ENCODE measurements at places on chromosomes 13 and 19.

DNA sequence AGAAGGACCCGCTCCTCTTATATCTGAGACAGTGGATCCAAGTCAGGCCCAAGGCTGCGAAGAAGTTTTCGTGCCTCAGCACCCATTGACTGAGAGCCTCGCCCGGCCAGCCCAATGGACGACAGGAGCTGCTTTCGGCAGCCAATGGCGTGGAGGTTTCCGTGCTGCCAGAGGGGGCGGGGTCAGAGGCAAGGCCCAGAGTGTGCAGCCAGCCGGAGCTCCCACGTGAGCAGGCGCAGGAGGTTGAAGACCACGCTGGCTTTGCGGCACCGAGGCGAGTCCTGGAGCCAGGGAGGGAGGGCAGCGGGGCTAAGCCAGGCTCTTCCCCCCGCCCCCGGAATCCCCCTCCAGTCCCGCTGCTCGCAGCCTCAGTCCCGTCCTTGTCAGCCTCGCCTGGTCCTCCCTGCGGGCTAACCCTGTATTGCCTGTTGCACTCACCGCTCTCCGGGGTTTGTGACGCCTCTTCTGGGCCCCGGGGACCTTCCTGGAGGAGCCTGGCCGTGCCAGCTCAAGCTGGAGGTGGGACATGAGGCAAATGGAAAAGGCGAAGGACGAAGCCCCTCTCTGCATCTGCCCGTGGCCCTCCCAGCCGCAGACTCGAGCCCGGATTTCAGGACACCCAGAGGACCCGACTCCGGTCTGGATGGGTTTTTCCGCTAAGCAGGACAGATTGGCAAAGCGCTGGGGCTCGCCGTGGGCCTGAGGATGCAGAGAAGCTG, 1.5 kb downstream of the IFNL4 start:
- DNase-seq = no peak

- peak; percentile 18 for DNase-seq
These were observed 47.8 kb downstream of the UBL3 start for GRCh38 chr13:29802621-29803020.

DNA sequence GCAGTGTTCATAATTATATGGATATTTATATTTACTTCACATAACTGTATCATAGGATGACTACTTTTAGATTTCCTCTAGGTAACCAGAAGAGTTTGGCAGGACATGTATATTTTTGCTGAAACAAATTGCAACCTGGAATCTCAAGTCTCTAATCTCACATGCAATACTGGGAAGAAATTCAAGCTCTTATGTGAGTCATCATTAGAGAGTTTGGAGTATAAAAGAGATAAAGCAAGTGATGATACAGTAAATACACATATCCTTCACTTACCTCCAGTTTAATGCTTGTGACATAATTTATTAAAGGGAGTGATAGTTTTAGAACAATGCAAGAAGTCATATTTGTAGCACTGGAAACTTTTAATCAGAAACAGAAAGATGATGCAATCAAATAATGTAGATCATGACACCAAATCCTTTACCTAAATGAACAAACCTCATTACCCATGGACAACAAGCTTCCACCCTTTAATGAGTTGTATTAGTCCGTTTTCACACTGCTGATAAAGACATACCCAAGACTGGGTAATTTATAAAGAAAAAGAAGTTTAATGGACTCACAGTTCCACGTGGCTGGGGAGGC, 15.8 kb upstream of the OR7A17 start:
- peak; percentile 0 for DNase-seq

GRCh38 chr19:51726049-51726448, 2.3 kb upstream of the HAS1 start:
- peak; percentile 78 for DNase-seq

DNA sequence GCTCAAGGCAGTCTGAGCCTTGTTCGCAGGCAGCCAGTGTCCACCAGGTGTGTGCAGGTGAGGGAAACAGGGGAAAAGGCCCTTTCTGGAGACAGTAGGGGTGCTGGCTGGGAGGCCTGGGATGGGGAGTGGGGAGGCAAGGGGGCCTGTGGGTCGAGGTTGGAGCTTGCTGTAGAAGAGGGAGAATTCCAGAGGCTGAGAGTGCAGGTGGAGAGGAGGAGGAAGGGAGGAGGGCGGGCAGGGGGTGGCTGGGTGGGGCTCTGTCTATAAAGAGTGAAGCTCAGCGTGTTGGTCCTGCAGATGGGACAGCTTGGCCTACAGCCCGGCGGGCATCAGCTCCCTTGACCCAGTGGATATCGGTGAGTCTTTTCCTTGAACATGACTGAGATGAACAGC, at the start of gene CCL25:
TSS of gene CCL25 (plus strand) at position 297 of the 396 bp plus-strand sequence. CDS start 290 bp downstream, outside the sequence.
- DNase-seq = no peak

DNA sequence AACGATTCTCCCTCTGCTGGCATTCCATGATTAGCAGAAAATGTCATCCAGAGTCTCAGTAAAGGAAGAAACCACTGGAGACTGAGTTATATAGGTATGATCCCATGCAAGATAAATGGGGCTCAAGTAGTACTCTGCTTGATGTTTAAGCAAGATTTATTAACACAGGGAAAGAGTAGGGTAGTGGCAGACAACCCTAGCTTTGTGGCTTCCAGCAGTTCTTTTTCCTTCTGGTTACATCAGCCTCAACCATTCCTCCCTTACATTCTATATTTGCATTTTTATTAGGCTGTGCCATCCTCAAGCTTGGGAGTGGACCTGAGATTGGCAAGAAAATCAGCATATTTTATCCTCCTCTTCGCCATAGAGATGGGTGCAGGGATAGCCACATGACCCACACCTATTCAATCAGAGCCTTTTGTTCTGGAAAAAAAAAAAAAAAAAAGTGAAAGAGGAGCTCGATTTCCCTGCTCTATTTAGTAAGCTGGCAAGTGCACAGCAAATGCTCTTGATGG, 402.1 kb downstream of the ZNF536 start:
- no peak for DNase-seq

- no peak for DNase-seq
These were observed 100.0 kb downstream of the RNASEH2B start for GRCh38 chr13:51009597-51009996.

Measured in fibroblast of pulmonary artery (primary cell).